ENCODE measurements at places on chromosomes 13 and 19.

DNA sequence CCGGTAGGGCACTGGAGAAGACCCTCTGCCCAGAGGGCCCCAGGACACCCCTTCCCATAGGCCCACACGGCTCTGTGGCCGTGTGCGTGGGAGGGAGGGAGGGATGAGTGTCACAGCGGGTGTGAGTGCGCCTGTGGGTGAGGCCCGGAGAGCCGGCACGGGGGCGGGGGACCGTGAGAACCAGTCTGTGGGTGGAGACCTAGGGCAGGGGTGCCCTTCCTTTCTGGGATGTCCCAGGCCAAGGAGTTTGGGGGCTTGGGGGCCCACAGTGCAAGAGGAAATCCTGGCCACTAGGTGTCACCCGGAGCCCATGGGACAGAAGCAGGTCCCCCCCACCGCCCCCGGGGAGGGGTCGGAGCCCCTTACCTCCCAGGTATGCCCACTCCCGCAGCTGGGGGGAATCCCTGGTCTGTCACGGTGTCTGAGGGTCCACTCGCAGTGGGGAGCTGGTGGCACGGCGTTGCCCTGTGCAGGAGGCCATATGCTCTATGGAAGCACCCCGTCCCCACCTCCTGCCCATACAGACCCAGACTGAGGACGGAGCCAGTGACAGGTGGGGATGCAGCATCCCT, 16.0 kb upstream of the SLC7A10 start:
- no peak for DNase-seq

- peak; percentile 61 for DNase-seq
These were observed 10.1 kb downstream of the GRIN2D start for GRCh38 chr19:48403606-48404005.

DNA sequence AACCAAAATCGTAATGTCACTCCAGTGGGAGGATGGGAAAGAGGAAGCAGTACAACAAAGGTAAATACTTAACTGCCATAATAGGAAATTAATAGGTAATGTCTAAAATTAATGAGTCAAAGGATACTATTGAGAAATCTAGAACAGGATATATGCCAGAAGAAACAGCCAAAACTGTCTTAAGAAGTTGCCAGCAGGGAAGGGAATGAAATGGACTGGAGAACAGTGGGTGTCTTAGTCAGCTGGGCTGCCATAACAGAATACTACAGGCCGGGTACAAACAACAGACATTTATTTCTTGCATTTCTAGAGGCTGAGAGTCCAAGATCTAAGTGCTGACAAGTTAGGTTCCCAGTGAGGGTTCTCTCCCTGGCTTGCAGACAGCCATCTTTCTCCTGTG, 40.3 kb upstream of the IPO5 start:
- DNase-seq = no peak

DNA sequence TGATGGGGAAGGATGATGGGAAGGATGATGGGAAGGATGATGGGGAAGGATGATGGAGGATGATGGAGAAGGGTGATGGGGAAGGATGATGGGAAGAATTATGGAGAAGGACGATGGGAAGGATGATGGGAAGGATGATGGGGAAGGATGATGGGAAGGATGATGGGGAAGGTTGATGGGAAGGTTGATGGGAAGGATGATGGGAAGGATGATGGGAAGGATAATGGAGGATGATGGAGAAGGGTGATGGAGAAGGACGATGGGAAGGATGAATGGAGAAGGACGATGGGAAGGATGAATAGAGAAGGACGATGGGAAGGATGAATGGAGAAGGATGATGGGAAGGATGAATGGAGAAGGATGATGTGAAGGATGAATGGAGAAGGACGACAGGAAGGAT, 13.5 kb downstream of the C2CD4C start:
- no peak for DNase-seq

- DNase-seq = no peak
These were observed 32.7 kb downstream of the CLEC17A start for GRCh38 chr19:14615623-14616022.

- peak; percentile 20 for DNase-seq
These were observed 897 bp upstream of the DMKN start for GRCh38 chr19:35514282-35514809.

DNA sequence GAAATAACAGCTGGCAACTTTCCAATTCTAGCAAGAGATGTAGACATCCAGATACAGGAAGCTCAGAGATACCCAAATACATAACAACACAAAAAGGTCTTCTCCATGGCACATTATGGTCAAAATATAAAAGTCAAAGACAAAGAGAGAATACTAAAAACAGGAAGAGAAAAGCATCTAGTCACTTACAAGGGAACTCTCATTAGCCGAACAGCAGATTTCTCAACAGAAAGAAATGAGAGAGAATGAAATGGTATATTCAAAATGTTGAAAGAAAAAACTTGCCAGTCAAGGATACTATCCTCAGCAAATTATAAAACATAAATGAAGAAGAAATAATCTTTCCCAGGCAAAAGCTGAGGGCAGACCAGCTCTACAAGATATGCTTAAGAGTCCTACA, 12.4 kb downstream of the ZNF780A start:
- no peak for DNase-seq

- no peak for DNase-seq
These were observed 11.1 kb downstream of the IRGC start for GRCh38 chr19:43726736-43727592.

DNA sequence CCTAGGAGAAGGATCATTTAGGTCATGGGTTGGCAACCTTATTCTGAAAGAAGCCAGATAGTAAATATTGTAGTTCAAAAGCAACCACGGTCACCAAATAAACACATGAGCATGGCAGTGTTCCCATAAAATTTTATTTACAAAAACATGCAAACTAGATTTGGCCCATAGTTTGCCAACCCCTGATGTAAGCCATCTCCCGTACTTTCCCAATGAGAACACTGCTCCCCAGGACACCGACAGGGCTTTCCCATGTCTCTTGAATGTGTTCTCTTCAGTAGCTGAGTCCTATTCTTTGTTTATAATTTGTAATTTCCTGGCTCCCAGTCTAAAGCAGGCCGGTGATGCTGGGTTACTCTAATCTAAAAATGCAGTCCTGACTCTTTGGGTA, 239.6 kb downstream of the LHFPL6 start:
- no peak for DNase-seq

GRCh38 chr13:49646688-49647087, 18.4 kb downstream of the ARL11 start:
- DNase-seq = no peak

DNA sequence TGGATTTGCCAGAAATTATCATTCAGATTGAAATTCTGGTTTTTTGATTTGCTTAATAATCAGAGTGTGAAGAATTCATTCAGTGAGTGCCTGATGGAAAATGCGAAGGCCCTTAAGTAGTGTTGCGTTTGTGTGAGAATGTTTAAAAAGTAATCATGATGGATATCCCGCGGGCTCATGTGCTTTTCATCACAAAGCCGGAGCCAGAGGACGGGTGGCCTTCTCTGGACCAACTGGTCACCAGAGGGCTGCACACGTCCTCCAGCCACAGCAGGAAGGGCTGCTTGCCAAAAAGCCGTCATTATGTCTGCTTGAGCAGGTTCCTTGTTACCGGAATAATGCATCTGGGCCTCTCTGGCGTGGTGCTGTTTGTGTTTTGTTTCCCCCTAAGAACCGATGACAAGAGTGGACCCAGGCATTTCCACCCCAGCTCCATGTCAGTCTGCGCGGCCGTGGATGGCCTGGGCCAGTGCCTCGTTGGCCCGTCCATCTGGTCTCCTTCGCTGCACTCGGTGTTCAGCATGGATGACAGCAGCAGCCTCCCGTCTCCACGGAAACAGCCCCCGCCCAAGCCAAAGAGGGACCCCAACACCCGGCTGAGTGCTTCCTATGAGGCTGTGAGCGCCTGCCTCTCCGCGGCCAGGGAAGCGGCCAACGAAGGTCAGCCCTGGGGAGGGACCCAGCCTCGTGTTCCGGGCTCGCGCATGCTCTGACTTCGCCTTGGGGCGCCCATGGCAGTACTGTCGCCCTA, 497.7 kb downstream of the MYO16 start:
- no peak for DNase-seq

DNA sequence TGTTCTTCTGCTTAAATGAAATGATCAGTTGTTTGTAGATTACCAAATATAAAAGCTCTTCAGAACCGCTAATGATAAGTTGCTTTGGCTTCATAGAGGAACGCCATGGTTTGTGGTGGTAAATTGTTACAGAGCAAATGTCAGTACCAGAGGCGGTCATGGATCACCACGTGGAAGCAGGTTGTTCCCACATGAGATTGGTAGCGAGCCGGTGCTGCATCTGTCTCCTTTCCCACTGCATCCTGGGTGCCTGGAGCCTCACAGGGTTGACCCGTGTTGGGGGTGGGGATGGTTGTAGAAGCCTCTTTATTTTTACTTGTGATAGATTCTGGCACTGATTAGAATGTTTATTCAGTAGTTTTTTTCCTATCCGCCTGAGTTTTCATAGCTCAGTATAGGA, 14.7 kb downstream of the GARRE1 start:
- no peak for DNase-seq

- DNase-seq = no peak
These were observed 505.7 kb downstream of the EFNB2 start for GRCh38 chr13:106029676-106030290.

DNA sequence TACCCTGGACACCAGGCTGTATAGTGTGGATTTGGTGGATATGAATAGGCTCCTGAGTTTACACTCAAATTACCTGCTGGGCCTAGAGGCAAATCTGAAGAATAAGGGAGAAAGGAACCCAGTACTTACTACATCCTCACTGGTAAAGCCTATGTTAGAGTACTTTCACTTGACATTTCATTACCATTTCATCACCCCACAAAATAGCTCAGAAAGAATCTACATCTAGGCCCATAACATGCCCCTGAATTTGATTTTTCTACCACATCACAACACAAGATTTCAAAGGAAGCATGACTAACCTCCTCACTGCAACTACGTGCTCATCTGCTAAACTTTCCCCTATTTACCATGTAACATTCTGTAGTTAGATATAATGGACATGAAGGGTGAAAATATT, 43.3 kb downstream of the VWA8 start:
- DNase-seq = peak; percentile 39

DNA sequence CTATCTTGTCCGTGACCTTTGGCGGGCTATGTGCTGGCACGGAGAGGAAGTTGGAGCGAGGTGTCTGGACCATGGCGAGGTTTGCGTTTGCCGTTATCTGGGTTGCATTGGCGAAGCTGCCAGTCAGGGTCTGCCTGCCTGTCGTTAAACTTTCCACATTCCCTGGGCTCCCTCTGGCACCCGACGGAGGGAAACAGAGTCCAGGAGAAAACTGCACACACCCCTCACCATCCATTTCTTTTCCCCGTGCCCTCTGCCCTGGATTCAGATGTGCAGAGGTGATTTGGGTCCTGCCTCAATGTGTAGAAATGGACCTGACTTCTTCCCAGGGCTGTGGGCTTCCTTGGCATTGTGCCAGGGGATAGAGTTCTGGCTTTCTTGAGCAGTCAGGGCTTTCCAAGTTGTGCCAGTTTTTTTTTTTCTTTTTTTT, 142.4 kb downstream of the URI1 start:
- no peak for DNase-seq

- DNase-seq = no peak
These were observed 1322.0 kb downstream of the EFNB2 start for GRCh38 chr13:105213512-105213911.
